ENCODE measurements at places on chromosomes 3 and 15.

DNA sequence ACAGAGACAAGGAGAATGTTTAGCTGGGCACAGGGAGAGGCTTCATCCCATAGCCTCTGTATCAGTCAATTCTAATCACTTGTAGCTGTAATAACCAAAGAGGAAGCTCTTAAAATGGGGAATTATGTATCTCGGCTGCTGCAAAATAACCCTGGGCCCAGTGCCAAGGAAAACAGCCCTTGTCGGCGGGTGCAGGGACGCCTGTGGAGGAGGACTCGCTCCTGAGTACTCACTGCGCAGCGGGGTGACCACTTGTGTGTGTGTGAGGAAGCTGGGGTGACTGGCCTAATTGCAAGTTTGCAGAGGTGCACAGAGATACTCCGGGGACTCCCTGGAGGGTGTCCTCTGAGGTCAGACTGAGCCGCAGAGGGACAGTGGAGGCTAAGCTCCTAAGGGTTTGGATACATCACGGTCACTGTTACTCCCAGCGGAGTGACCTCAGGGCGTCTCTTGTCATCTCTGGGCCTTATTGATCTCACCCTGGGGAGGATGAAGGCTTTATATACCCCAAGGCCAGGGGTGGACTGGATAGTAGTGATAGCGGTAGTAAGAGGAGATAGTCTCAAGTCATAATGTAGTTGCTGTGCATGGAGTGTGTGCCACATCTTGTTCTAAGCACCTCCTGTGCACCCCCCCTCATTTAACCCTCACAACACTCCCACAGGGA, 37.2 kb downstream of the SLC6A6 start:
- DNase-seq = peak; percentile 44

DNA sequence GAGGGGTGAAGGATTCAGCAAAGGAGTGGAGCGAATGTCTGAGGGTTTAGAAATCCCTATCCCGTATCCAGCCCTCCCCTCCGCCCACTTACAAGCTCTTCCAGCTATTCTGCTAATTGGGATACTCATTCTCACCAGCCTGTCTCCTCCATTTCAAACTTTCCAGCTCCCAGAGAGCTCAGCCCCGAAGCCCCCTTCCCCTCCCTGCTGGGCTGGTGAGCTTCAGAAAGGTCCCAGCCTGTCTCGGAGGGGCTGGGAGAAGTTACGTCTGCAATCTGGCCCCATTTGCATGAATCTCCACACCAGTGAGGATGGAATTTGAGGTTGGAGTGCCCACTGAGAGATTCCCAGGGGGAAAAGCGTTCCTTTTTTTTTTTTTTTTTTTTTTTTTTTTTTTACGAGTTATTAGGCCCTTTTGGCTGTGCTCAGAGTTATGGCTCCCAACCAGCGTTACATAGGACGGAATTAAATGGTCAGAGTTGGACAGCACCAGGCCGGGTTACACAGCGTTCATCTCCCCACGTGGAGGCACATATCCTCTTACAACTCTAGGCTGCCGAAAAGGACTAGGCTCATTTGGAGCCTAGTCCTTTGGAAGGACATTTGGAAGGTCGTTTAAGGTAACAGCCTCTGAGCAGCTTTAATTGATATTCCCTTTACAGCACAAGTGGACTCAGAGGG, 34.6 kb downstream of the FGD5 start:
- DNase-seq = no peak

- no peak for DNase-seq
Observed at GRCh38 chr3:118859950-118860349, 174.7 kb downstream of the IGSF11 start.

GRCh38 chr3:122982216-122983185, 45.1 kb downstream of the SEMA5B start:
- DNase-seq = no peak

- no peak for DNase-seq
Observed at GRCh38 chr15:35168464-35168863, 83.4 kb upstream of the NANOGP8 start.

- DNase-seq = no peak
Observed at GRCh38 chr15:52385670-52386069, 90.1 kb upstream of the MYO5C start.

- DNase-seq = no peak
Observed at GRCh38 chr15:50106457-50106856, 12.6 kb downstream of the ATP8B4 start.

- DNase-seq = no peak
Observed at GRCh38 chr15:27414168-27414870, 443.3 kb downstream of the GABRG3 start.

GRCh38 chr3:139762302-139762701, 84.5 kb upstream of the NMNAT3 start:
- DNase-seq = no peak

- no peak for DNase-seq
Observed at GRCh38 chr3:181932039-181932438, 220.3 kb downstream of the SOX2 start.

DNA sequence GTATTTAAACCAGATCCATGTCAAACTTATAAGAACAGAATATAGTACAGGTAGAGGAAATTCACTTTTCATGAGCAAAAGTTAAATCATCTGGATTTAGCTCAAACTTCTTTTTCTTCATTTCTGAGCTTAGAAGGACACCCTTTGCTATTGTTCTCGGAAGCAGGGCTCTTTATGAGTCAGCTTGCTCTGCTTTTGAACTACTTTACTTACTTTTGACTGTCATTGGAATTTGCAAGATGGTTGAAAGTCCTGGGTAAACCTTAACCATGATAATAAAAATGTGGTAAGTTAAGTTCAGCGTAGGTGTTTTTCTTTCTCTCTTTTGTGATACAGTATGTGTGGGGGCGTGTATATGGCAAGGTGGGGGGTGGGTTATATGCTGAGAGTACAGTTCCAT, 312.7 kb upstream of the DPH6 start:
- no peak for DNase-seq

DNA sequence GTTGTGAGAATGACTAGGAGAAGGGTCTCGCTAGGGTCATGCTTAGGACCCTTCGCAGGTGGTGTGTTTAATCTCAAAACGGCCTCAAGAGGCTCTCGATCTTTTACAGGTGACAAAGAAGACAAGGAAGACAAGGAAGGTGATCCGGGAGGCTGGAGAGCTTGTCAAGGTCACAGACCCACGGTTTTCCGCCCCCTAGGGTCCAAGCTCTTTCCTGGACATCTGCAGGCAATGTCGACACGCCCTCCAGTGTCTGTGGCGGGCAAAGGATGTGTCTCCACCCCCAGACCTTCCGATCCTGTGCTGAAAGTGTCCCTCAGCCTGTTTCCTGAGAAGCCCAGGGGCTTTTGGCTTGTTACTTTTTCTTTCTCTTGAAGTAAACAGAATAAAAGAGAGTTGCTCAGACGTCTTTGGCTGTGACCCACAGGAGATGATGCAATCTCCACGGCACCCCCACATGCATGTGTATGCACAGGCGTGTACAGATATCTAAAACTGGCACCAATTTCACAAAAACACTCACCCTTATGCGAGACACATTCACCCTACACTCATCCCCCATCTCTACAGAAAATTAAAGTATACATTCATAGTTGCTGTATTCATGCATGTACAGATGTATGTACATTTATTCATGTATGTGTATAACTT, 108.8 kb downstream of the KLF13 start:
- DNase-seq = peak; percentile 81

DNA sequence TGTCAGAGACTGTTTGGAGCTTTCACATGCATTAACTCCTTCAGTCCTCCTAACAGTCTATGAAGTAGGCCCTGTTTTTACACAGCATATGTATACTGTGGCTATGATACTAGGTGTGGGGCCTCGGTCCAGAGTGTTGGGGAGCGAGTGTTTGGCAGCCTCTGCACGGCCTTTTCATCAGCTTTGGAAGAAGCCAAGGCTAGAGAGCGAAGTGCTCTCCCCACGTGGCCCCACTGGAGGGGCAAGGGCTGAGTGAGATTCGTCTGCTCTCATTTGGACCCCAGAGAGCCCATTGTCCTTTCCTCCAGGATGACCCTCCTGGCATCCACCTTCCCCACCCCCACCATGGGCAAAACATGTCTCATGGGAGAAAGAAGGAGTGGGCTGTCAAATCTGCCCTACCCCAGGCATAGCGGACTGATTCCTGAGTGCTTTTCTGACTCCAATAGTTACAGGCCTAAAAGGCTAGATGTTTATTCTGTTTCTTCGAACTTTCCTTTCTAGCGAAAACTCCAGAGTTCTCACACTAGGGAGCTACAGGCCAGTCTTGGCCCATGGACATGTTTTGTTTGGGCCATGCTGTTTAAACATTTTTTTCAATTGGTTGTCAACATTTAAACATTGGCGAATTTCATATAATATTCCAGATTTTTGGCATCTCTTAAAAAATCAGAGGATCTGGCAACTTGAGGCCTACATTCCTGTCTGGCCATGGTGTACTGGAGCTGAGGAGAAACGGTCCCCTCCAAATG, 76.0 kb downstream of the EEFSEC start:
- DNase-seq = no peak
